ENCODE measurements at places on chromosomes 6 and 20.

- DNase-seq = no peak
These were observed 65.6 kb downstream of the THBS2 start for GRCh38 chr6:169188051-169188470.

DNA sequence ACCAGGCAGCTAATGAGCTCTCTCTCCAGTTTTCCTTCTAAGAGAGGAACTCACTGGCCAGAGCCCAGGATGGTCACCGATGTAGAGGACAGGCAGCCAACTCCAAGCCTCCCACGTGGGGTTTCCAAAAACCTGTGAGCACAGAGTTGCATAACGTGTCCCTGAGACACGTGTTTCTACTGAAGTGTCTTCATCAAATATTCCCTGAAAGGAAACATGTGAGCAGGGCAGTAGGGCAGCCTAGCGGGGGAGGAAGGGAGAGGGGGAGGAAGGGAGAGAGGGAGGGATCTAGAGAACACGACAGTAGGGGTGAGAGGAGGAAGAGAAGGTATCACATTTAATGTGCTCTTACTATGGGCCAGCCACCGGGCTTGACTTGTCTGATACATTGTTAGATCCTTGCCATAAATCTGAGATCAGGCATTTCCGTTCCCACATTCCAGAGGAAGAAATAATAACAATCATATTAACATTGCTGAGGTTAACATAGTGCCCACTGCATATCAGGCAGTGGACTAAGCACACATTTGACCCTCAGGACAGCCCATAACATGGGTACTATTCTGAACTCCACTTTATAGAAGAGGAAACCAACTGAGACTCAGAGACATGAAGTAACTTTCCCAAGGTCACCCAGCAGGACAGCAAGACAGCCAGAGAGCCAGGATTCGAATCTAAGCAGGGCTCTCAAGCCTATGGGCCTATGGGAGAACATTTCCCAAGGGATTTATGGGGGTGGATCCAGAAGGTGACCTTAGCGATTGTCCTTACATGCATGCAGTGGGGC lies 4.5 kb upstream of the SYS1 start:
- peak; percentile 85 for DNase-seq

DNA sequence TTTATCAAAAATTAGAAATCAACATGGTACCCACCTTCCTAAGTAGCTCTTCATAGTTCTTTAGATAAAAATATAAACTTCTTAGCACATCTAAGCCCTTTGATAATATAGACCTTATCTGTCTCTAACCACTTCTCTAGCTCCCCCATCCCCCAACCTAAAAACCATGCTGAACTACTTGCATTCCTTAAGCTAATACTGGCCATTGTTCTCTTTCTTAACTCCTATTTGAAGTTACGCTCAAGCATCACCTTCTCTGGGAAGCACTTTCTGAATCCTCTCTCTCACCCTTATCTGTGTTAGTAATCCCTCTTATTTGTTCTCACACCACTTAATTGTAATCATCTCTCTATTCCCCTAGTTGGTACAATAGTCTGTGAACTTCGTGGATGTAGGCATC lies 153.0 kb downstream of the PHF3 start:
- no peak for DNase-seq

- no peak for DNase-seq
These were observed 301.2 kb downstream of the SMOC2 start for GRCh38 chr6:168741942-168742782.

DNA sequence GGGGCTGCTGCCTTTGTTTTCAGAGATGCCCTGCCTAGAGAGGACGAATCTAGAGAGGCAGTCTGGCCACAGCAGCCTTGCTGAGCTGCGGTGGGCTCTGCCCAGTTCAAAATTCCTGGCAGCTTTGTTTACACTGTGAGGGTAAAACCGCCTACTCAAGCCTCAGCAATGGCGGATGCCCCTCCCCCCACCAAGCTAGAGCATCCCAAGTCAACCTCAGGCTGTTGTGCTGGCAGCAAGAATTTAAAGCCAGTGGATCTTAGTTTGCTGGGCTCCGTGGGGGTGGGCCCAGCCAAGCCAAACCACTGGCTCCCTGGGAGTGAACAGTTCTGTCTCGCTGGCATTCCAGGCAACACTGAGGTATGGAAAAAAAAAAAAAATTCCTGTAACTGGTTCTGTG lies 970.9 kb downstream of the TBC1D32 start:
- DNase-seq = no peak

DNA sequence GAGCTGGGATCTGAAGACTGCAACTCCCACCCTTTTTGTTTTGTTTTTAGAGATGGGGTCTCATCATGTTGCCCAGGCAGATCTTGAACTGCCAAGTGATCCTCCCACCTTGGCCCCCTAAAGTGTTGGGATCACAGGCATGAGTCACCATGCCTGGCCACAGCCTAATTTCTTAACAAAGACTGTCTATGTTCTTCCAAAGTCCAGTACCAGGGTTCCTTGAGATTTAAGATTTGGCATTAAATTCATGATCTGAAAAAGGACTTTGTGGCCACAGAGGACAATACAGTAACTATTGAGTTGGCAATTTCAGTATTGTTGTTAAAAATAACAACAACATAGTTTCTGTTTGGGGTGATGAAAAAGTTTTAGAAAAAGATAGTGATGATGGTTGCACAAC lies 28.7 kb upstream of the BEND3 start:
- no peak for DNase-seq

DNA sequence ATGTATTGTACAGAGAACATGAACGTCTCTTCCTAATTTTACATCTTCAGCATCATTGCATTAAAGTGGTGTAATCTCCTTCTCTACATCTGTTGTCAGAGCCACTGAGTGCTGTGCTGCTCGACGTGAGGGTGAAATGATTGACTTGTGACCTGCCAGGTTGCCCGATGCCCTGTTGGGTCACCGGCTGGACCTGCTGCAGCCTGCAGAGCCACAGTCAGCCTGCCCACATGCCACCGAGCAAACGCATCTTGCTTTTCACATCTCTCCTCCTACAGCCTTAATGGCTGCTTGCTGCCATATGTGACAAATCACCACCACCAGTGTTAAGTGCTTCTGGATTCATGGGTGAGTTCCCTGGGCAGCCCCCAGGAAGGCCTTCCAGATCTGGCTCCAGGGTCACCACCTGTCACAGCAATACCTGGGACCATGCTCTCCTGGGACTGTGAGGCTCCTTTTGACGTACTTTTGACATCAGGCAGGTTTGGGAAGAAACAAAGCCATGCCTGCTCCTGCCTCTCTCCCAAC lies 80.3 kb downstream of the ASXL1 start:
- DNase-seq = no peak
